ENCODE measurements at places on chromosomes 12 and 14.

DNA sequence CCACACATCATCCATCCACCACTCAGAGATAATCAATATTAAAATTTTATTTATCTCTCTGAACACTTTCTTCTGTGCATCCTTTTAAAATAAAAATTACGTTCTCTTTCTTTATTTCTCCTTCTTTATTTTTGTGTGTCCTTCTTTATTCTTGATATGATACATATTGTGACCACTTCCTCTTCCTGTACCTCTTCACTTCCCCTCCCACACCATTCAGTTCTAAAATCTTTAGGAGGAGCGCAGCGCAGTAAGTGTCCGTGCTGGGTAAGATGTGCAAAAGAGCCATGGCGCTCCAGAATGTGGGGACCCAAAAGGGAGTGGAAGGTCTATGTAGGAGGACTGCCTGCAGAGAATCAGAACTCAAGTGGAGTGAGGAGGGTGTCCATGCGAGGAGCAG lies 256.7 kb downstream of the ITPR2 start:
- DNase-seq: no peak

DNA sequence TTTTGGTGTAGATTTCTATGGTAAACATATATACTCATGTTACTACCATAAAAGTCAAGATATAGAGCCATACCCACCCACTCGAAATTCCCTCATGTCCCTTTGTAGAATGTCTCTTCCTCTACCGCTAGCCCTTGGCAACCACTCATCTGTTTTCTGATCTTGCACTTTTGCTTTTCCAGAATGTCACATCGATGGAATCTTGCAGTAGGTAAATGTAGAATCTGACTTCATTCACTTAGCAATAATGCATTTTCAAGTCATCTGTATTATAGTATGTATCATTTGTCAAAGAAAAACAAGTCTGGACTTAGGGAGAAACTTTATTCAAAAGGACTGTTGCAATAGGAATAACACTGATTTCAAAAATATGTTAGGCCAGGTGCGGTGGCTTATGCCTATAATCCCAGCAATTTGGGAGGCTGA lies 19.3 kb upstream of the CLEC2D start:
- no peak for DNase-seq

GRCh38 chr14:94979891-94980290 lies 177.4 kb downstream of the DICER1 start:
- no peak for DNase-seq

GRCh38 chr14:105337966-105338741 lies 23.6 kb downstream of the PACS2 start:
- DNase-seq: no peak

DNA sequence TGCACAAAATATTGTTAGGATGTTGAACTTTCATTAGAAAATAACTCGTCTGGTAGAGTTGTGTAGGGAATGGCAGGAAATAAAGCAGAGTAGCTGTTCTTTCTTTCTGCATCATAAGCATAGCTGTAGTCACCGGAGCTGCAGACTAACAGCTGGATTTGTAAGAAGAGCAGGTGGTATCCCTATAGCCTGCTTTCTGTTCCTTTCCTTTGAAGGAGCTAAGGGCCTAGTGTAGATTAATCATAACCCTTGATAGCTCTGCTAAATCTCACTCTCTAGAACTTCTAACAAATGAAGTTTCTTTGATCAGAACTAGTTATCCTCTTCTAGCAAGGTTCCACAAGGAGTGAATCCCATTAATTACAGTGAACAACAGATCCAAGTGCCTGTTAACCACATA lies 3.5 kb downstream of the LMO3 start:
- DNase-seq: no peak

DNA sequence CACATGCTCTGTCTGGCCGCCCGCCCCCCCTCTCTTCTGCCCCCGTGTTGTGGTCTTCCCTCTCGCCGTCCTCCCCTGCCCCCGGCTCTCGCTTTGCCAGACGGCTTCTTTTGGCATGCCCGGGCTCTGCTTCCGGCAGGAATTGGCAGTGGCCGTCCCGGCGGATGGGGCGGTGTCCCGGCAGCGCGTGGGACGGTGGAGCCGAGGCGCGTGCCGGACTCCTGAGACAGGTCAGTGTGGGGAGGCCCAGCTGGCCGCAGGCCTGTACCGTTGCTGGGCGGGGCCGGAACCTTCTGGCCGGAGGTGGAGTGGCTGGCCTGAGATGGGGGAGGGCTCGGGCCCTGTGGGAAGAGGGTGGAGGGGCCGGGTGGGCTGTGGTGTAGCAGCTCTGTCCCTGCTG lies 17.1 kb downstream of the KIF26A start:
- no peak for DNase-seq

GRCh38 chr14:45400950-45401640 lies 148.1 kb upstream of the MIS18BP1 start:
- no peak for DNase-seq

DNA sequence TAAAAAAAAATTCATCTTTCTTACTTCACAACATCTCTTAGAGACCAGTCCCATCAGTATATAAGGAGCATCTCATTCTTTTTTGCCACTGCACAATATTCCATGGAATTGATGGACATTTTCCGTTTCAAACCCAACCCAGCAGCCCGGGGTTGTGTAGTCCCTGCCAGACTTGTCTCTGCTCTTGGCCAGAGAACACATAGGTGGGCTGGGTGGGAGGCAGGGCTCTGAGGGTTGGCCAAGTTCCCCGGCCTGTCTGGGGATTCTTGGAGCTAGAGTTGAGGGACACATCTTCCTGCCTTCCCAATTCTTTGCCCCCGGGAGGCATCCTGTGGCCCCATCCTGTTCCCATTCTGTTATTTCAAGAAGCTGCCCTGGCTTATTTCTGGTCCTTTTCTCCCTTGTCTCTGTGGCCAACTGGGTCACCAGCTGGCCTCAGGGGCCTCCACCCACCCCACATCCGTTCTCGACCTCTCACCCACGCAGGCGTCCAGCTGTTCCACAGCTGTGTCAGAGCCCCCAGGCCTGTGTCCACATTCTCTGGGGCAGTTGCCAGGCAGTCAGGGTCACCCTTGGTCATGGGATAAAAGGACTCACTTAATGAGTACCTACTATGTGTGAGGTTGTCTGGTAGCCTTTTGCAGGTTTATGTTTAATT lies 52.0 kb upstream of the CCDC63 start:
- peak; percentile 13 for DNase-seq

DNA sequence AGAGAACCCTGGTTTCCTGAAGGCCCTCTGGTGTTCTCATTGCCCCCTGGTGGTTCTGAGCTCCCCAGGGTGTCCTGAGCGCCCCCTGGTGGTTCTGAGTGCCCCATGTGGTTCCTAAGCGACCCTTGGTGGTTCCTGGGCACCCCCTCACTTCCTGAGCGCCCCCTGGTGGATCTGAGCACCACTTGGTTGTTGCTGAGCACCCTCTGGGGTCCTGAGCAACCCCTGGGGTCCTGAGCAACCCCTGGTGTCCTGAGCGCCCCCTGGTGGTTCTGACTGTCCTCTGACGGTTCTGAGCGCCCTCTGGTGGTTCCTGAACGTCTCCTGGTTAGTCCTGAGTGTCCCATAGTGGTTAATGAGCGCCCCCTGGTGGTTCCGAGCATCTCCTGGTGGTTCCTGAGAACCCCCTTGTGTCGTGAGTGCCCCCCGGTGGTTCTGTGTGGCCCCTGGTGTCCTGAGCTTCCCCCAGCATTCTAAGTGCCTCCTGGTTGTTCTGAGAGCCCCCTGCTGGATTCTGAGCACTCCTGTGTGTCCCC lies 568.3 kb downstream of the TMEM121 start:
- DNase-seq: no peak

DNA sequence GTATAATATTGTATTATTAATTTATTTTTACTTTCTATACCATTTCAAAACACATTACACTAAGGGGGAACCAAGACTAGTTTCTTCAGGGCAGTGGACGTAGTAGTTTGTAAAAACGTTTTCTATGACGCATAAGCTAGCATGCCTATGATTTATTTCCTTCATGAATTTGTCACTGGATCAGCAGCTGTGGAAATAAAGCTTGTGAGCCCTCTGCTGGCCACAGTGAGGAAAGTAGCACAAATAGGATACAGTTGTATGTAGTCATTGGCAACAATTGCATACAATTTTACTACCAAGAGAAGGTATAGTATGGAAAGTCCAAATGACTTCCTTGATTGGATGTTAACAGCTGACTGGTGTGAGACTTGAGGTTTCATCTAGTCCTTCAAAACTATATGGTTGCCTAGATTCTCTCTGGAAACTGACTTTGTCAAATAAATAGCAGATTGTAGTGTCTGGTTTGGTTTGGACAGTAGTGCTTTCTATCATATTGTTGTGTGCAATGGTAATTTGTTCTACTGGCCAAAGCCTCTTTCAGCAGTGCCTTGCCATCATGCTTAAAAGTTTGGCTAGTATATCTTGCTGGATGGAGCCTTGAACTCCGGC lies 24.3 kb upstream of the PLEKHD1 start:
- DNase-seq: peak; percentile 78

DNA sequence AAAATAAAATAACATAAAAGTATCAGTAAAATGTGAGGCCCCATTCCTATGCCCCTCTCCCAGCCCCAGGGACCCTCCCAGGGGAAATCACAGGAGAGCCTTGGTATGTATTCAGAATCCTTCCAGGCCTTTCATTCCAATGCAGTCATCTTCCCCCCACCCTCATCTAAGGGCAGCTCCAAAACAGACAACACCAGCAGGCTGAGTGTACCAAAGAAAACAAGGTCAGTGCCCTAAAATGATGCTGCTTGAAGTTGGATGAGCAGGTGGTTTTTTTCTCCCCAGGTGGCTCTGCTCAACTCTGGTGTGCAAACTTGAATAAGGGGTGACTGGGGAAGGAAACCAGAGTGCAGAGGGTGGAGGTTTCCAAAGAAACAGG lies 56.2 kb downstream of the TSPAN9 start:
- DNase-seq: no peak

DNA sequence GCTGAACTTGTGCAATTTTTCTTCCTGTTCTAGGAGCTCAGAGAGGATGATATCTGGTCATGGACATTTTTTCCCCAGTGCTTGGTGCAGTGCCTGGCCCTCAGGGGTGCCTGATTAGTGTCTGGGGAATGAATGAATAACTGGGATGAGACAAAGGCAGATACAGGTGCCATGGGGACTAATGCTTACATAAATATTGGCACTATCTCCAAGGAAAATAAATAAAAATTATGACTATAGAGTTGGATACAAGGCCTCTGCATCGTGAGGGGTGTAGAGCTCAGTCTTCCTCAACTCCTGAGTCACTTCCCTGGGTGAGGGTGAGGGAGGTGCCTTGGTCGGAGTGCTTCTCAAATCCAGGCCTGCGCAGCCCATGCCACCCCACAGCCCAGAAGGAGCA lies 188.6 kb downstream of the KCNA5 start:
- no peak for DNase-seq

- no peak for DNase-seq
These were observed 62.7 kb downstream of the HMGA2 start for GRCh38 chr12:65886996-65887395.

GRCh38 chr14:91244501-91244901 lies at the start of gene GPR68:
TSS of gene GPR68 (minus strand) at chr14:91244704. CDS start at chr14:91235050, 9,654 bp downstream.
- DNase-seq: no peak

DNA sequence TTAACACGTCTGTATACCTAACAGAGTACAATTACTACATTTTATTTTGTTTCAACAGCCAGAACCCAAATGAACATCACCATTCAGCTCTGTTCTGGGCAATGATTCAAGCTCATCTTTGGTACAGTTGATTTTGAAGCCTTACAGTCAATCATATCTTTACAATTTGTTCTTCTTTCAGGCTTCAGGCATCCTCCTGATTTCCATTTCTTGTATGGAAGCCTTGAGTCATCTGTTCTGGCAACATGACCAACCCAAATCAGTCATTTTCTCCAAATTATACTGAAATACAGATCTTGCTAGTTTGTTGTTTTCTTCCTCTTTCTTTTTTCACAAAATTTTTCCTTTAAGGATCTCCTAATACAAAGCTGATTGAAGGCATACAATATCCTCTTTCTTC lies 80.2 kb downstream of the PAX9 start:
- no peak for DNase-seq

GRCh38 chr12:120500581-120500980 lies 4.7 kb downstream of the DYNLL1 start:
- DNase-seq: no peak

GRCh38 chr12:112266473-112266872 lies 115.8 kb downstream of the HECTD4 start:
- DNase-seq: no peak

DNA sequence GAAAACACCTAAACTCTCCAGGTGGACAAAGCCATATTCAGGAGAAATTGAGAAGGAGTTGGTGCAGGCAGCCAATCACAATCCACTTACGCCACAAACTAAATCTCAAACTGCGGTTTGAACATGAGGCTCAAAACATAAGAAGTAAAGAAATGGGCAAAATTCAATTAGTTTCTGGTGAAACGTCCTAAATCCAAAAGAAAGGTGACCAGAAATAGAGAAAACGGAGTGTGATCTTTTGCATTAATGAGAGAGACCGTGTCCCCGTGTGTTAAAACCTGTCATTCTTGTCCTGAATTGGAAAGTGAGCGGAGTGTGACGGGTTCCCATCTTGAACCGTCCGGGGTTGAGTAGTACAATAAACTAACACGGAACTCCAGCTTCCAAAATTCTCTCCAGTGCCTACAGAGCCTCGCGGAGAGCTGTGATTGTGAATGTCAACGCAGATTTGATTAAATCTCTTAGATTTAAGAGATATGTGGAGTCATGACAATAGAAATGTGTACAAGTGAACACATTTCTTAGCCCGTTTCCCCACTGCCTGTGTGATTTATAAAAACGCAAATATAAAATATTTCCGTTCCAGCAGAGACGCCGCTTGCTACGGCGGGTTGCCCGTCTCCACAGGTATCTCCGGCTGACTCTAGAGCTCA lies 595 bp upstream of the METAP2 start:
- DNase-seq: peak; percentile 17

GRCh38 chr14:20295067-20295466 lies 10.7 kb downstream of the TTC5 start:
- no peak for DNase-seq

- DNase-seq: no peak
These were observed 148.9 kb downstream of the GRIP1 start for GRCh38 chr12:66529934-66530333.

DNA sequence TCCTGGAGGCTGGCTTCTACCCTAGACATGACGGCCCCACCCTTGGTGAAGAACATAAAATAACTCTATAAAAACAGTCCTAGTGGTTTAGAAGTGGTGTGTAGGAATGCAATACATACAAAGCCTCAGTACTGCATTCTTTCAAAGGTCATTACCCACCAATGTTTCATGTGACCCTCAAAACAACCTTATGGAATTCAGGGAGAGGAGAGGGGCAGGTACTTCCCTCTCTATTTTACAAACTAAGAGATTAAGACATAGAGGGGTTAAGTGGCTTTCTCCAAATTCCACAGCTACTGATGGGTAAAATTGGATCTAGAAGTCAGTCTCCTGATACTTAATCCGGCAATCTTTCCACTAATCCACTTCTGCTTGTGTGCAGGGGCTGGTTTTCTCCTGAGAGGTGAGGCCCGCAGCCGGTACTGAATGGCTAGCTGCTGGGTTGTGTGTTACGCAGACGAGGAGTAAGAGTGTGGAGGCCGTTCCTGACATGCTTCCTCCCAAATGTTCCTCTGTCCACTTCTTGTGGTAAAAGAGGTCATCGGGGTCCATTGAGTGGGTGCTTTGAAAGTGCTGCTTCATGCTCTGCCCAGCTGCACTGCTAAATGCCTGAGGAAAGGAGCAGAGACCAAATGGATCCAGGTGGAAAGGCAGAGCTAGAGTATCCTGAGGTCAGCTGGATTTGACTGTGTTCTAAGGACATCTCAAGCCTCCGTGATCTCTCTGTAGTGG lies 16.2 kb downstream of the SLC7A8 start:
- DNase-seq: no peak
